ENCODE measurements at places on chromosomes 6 and 20.

- no peak for DNase-seq
Observed at GRCh38 chr6:107658920-107659865, 164.9 kb downstream of the SCML4 start.

GRCh38 chr6:122872311-122872710 is 83.3 kb downstream of the SMPDL3A start:
- no peak for DNase-seq

- no peak for DNase-seq
Observed at GRCh38 chr20:34388000-34388399, 24.9 kb downstream of the ITCH start.

- DNase-seq: peak; percentile 83
Observed at GRCh38 chr6:4973982-4974745, 29.7 kb downstream of the RPP40 start.

GRCh38 chr6:16511723-16512489 is 249.4 kb downstream of the ATXN1 start:
- no peak for DNase-seq

GRCh38 chr6:112683926-112684325 is 336.8 kb downstream of the RFPL4B start:
- peak; percentile 66 for DNase-seq

- DNase-seq: no peak
Observed at GRCh38 chr6:170244721-170245474, 46.0 kb downstream of the DLL1 start.

- peak; percentile 77 for DNase-seq
Observed at GRCh38 chr20:18702736-18703135, 110.8 kb upstream of the SCP2D1 start.

GRCh38 chr6:49890988-49891387 is 24.7 kb upstream of the CRISP1 start:
- no peak for DNase-seq

- no peak for DNase-seq
Observed at GRCh38 chr6:107198631-107199416, 83.5 kb upstream of the BEND3 start.

- DNase-seq: no peak
Observed at GRCh38 chr20:44326391-44327159, 10.3 kb upstream of the R3HDML start.

DNA sequence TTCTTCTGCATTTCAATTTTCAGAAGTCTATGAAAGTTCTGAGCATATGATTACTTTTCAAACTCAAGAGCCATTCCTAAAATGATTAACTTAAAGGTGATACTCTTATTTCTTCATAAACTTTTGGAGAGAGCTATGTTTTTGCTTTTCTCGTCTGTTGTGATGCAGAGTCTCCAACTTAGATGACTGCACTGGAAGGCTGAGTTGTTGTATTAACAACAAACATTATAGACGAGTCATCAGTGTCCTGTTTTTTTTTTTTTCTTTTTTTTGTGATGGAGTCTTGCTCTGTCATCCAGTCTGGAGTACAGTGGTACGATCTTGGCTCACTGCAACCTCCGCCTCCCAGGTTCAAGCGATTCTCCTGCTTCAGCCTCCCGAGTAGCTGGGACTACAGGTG is 101.9 kb downstream of the CD109 start:
- no peak for DNase-seq

DNA sequence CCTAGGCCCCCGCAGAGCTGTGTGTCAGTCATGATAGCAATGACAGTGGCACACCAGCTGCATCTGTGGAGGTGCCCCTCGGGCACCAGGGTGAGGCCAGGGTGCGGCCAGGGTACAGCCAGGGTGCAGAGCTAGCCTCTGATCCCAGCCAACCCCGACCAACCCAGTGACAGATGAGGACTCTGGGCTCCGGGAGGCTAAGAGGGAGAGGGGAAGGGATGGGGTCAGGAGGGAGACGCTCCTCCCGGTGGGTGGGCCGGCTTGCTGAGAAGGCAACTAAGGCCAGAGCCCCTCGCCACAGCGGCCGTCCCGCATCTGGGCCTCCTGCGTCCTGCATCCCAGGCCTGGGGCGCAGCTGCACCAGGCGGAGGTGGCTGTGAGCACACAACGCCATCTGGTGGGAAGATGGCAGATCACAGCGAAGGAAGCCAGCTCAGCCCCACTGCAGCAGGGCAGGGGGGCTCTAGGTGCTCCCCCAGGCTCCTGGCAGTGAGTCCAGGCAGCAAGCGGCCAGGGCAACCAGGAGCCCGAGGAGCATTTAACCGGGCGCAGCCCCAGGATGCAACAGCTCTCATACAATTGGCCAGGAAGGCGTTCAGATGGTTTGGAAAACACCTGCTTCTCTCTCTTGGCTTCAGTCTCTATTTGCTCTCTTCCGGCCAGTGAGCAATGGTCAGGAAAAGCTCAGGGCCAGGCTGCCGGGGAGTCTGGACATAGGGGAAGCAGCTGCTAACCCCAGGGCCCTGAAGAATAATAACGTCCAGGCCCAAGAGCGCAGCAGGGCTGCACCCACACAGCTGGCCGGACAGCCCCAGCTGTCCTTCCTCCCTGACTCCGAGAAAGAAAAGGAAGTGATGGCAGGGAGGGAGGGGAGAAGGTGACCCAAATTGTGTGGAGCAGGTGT is 169.4 kb downstream of the TAF4 start:
- DNase-seq: peak; percentile 91

DNA sequence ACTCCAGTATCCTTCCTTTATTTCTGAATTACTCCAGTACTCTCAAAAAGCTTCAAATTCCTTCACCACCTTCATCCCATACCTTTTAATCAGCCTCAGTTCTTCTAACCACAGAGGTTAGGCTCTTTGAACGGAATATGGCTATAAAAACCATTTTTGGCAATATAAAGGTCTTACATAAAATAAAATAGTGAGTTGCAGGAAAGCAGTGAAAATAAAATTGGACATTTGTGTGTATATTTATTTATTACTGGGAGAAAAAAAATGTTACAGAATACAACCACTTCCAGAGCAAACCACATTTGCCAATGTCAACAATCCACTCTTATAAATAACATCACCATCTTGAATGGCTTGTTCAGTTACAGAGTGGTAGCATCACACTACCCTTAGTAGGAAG is 7.7 kb downstream of the HDDC2 start:
- DNase-seq: no peak

- no peak for DNase-seq
Observed at GRCh38 chr6:75166236-75166635, 39.6 kb downstream of the COL12A1 start.

Data from AG20443 (cell line).